D341Med (cell line): ENCODE measurements at places on chromosomes 6 and 20.

GRCh38 chr6:137787016-137787415, 80.0 kb upstream of the TNFAIP3 start:
- no peak for DNase-seq

DNA sequence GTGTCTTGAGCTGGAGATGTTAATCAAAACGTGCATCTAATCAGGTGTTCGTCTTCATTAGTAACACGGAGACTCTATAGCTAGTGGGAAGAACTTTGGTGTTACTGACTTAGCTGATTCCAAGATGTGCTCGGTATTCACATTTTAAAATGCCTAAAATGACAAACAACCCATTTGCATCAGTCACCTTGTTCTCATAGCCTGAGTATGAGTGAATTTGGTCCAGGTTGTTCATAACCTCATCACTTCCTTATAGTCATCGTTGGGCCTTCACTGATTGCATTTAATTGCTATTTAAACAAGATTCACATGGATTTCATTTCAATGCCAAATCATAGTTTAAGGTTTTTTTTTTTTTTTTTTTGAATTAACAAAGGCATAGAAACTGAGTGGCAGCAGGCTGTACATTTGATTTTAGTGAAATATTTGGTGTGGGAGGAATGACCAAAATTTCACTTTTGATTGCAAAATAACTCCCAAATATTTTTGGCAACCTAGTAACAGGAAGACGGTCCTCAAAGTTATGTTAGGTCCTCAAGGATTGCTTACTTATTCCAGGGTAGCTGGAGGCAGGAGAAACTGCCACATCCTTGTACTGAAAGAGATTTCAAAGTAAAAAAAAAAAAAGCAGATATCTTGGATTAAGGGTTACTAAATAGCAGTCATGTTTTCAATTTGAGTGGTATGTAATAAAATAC, 104.7 kb downstream of the JARID2 start:
- DNase-seq: no peak

DNA sequence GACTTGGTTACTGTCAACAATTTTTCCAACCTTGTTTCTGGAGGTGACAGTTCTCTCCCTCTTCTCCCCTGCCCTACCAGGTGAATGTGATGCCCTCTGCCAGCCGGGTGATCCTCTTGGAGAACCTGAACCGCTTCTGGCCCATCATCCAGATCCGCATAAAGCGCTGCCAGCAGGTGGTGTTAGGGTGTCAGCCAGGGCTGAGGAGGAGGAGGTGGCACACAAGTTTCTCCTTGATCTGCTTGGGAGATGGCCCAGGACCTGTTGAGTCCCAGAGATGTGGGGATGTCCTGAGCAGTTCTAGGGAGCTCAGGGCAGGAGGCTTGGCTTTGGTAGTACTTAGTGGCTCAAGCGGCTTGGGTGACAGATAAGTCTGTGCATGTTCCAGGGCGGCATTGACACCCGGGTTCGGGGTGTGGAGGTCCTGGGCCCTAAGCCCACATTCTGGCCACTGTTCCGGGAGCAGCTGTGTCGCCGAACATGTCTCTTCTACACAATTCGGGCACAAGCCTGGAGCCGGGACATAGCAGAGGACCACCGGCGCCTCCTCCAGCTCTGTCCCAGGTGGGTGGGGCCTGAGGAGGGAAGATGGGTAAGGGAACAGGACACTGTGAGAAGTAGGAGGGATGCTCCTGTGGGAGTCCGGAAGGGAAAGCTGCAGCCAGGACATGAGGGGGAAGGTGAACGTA, 21.2 kb downstream of the CUL9 start:
- no peak for DNase-seq

DNA sequence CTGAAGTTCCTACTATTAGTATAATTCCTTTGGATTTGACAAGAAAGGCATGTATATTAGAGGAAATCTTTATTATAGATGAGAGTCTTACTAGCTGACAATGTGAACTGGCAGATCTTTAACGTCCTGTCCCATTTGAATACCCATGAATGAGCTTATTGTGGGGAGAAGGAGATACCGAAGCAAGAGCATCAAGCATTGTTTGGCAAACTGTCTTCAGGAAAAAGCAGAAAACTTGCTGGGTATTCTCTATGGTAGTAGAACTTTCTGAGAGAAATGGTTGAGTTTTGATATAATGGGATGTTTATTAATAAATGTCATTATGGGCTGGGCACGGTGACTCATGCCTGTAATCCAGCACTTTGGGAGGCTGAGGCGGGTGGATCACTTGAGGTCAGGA, 18.3 kb downstream of the RSPO3 start:
- DNase-seq: no peak

DNA sequence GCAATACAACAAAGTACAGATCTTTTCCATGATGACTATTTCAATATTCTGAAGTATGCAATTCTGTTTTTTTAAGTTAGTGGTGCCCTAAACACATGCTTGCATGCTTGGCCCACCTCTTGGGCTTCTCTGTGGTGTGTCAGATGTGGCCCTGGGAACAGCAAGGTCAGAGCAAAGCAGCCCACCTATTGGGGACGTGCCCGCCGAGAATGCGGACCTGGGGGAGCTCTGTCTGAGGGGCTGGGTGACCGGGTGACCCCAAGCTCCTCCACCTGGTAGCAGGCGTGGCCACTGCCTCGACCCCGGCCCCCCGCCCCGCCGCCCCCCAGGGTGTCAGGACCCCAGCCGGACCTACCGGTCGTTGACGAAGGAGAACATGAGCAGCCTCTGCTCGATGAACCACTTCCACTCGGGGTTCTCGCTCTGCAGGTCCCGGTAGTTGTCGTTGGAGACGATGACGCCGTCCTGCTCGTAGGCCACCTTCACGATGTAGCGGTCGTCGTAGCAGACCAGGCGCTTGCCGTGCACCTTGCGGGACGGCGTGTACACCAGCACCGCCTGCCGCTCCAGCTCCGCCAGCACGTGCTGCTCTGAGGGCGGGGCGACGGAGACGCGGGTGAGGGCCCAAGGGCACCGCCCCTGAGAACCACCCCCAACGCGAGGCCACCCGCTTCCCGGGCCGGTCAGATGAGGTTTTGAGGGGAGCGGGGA, 28.3 kb downstream of the ZC3H12D start:
- DNase-seq: no peak

DNA sequence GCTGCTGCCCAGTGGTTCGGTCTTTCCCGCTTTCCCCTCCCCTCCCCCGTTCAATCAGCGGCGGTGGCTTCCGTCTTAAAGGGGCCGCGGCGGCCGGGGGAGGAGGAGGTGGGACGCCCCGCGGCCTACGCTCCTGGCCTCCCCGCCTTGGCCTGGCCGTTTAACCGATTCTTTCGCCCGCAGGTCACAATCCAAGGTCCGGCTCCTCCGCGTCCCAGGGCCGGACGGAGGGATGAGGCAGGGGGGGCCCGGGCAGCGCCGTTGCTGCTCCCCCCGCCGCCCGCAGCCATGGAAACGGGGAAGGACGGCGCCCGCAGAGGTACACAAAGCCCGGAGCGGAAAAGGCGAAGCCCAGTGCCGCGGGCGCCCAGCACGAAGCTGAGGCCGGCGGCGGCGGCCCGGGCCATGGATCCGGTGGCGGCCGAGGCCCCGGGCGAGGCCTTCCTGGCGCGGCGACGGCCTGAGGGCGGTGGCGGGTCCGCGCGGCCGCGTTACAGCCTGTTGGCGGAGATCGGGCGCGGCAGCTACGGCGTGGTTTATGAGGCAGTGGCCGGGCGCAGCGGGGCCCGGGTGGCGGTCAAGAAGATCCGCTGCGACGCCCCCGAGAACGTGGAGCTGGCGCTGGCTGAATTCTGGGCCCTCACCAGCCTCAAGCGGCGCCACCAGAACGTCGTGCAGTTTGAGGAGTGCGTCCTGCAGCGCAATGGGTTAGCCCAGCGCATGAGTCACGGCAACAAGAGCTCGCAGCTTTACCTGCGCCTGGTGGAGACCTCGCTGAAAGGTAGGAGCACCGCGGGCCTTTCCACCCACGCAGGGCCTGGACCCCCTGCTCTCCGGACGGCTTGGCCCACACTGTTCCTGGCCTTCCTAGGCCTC, 1.2 kb downstream of the STK35 start:
- DNase-seq: peak; percentile 94

GRCh38 chr20:53324816-53325215, 268.8 kb downstream of the ZNF217 start:
- DNase-seq: no peak

DNA sequence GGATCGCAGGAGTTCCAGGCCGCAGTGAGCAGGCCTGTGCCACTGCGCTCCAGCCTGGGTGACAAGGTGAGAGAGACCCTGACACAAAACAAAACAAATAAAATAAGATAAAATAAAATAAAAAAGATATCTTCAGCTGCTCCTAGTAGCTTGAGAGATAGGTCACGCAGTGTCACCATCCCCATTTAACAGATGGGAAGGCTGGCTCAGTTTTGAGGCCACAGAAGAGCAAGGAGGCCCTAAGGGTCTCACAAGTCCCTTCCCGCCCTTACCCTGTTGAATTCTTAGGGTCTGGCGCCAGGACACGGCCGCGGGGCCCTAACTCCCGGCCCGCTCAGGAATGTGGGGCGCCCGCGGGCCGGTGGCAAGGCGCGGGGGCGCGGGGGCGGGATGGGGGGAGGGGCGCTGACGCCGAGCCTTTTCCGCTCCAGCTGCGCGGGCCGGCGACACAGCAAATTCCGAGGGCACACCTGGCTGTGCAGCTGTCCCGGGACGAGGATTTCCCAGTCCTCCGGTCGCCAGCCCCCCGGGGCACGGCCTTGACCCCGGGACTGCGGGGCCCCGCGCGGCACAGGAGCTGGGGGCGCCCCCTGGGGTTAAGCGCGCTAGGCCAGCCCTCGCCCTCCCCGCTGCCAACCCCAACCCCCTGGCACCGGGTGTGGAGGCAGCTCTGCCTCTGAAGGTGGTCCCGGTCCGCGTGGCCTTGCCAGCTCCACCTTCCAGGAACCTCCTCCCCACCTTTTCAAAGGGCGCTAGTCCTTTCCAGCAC, 10.3 kb upstream of the R3HDML start:
- DNase-seq: no peak

DNA sequence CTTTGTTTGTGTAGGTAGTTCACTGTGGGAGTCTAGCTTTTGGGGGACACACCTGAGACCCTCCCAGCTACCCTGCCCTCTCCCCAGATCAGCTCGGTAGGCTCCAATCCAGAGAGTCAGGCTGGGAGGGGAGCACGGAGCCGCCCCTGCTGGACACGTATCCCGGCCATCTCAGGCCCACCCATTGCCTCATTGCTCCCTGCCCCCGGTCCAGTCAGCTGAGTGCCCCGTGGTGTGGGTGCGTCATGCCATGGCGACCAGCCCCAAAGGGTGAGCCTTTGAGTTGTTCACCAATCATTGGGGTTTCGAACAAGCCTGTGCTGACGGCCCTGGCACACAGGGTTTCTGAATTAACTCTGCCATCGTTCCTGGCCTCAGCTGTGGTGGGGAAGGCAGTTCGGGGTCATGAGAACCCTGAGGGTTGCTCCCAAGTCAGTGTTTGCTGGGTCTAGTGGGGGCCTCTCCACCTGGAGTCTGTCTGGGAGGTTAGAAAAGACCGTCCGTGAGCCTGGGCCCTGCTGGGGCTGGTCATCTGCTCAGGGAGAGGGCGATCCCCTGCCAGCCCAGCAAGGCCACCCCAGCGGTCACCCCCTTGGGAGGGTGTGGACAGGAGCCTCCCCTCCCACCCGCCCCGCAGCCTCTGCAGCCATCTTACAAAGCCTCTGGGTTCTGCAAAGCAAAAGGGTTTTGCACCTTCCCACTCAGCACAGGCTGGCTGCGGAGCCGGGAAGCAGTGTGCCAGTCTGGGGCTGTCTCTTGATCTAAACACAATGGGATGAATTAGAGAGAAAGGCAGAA, 34.5 kb downstream of the NTSR1 start:
- DNase-seq: no peak

DNA sequence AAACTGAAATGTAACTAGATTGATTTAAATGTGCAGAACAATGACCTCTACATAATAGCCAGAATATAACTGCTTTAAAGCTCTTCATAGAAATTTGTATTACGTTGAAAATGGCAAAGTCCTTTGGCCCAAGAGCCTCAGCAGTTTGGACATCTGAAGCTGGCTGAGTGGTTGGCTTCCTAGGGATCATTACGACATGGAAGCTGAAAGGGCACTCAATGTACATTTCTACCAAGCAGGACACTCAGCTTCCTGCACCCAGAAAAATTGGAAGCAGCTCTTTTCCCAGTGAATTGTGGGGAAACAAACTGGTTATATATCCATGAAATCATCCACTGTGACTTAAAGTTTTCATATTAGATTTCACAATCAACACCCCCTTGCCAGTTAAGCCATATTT, 40.2 kb upstream of the TNFRSF21 start:
- no peak for DNase-seq

DNA sequence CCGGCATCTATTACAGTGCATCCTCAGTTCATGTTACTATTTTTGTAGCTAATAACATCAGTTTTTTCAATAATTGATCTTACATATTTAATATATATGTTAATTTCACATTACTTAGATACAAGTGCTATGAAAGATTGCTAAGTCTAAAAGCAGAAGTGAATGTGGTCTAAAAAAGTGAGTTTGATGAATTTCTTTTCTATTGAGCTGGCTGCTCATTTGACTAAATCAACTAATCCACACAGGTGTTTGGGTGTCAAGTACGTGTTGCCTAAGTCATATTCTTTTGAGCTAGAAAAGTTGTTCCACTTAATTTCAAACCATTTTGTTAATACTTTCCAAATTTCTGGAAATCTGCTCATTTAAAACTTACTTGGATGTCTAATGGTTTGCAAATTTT, 46.6 kb upstream of the EZR start:
- no peak for DNase-seq

DNA sequence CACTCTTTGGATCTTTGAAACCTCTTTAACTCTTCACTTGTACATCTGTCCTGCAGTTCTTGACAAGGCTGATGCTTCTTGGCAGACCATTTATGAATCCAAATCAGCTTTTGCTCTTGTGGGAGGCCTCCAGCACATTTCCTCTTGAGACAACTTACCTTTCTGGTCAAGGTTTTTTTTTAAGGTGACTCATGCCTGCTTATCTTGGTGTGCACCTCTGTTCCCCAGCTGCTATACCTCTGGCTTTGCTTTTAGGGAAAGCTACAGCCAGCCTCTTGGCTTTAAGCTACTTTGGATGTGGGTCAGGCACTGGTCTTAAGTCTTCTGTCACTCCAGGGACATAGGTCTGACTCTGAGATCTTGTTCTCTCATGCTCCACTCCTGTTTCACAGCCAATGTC, 106.5 kb downstream of the PHF3 start:
- no peak for DNase-seq

DNA sequence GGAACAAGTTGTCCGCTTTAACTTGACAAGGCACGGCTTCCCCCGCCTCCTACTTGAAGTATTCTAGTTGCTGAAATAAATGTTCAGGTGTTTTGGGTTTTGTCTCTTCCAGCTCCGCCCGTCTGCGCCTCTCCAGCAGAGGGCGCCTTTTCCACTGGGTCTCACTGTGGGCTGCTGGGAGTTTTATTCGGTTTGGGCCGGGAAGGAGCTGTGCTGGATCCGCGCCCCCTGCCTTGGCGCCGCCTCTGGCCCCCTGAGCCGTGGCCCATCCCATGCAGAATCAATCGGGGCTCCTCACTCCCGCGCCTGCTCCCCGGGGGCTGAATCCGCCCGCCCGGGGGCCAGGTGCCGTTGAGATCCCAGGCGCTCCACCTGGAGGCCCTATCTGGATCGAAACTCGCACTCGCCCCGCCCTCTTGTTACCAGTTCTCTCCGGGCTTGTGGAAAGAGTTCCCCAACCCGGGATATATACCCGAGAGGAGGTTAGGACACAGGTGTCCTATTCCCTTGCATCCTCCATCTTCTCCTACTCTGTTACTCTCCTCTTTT, 51.0 kb upstream of the TCF21 start:
- peak; percentile 79 for DNase-seq
